ENCODE measurements at places on chromosomes 2 and 18.

- no peak for DNase-seq
Observed at GRCh38 chr2:124692707-124693106, 667.6 kb downstream of the CNTNAP5 start.

GRCh38 chr2:196046123-196046917 is 22.3 kb downstream of the DNAH7 start:
- DNase-seq: no peak

DNA sequence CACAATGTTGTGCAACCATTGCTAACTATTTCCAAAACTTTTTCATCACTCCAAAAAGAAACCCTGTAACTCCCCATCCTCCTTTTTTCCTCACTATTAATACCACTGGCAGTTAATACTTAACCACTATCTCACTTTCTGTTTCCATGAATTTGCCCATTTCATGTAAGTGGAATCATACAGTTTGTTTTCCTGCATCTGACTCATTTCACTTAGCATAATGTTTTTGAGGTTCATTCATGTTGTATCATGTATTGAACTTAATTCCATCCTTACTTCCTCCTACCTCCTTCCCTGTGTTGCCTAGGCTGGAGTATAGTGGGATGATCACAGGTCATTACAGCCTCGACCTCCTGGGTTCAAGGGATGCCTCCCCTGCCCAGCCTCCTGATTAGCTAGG is 68.3 kb downstream of the FAM117B start:
- DNase-seq: no peak

GRCh38 chr2:224576088-224576715 is 9.0 kb downstream of the CUL3 start:
- no peak for DNase-seq

GRCh38 chr2:68107475-68107874 is 44.7 kb upstream of the C1D start:
- no peak for DNase-seq

GRCh38 chr18:76456018-76456750 is 38.9 kb downstream of the ZNF516 start:
- no peak for DNase-seq

GRCh38 chr2:85234868-85235267 is 92.9 kb downstream of the TGOLN2 start:
- no peak for DNase-seq

- DNase-seq: no peak
Observed at GRCh38 chr2:45390861-45391260, 220.2 kb downstream of the SRBD1 start.

DNA sequence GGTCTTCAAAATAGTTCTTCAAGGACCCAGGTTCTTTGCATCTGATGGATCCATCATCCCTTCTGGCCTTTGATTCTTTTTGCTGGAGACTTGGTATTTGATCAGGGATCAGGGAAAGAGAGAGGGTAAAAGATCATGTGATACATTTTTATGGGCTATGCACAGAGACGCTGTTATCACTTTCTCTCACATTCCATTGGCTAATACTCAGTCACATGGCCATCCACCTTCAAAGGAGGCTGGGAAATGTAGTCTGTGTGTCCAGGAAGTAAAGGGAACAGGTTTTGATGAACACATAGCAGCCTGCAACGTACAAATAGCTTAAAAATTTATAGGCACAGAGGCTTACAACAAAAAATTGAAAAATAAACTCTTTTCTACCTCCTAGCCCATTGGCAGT is 629.6 kb upstream of the FANCL start:
- no peak for DNase-seq

- DNase-seq: no peak
Observed at GRCh38 chr2:24403168-24403831, 43.0 kb upstream of the ITSN2 start.

DNA sequence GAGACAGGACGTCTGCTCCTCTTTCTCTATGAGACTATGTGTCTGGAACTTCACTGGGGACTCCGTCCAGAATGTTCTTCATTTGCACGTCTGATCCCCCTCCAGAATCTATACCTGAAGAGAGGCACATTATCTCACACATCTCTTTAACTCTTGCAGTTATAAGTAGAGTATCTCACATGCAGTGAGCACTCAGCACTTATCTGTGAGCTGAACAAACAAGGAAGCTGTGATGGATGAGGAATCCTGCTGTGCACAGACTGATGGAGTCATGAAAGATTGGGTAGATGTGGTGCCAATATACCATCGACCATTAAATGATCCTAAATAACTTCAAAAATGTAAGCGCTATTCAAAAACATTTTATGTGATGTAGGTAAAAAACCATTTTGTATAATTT is 888.3 kb upstream of the CELF4 start:
- no peak for DNase-seq

DNA sequence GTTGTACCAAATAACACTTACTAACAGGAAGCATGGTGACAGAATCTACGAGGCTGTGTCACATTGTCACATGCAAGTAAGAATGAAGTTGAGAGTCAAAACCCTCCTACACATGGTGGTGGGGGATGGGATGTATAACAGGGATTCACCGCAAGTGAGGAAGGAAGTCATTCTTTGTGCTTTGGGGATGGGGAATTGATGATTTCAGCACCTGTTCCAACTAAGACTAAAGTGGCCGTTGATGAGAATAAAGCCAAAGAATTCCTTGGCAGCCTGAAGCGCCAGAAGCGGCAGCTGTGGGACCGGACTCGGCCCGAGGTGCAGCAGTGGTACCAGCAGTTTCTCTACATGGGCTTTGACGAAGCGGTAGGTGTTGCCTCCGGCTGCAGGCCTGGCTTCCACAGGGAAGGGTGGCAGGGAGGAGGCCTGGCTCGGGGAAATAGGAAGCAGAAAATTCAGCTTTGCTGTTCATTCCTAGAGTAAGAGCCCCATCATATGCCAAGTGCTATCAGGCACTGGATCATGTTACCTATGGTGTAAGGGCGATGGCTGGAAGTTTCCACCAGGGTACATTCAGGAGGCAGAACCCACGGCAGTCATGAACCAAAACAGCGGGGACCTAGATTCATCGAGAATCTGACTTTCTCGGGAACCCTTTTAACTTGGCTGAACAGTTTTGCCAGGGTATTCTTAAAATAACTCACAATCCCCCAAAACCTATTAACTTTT is 120.3 kb downstream of the UXS1 start:
- no peak for DNase-seq

DNA sequence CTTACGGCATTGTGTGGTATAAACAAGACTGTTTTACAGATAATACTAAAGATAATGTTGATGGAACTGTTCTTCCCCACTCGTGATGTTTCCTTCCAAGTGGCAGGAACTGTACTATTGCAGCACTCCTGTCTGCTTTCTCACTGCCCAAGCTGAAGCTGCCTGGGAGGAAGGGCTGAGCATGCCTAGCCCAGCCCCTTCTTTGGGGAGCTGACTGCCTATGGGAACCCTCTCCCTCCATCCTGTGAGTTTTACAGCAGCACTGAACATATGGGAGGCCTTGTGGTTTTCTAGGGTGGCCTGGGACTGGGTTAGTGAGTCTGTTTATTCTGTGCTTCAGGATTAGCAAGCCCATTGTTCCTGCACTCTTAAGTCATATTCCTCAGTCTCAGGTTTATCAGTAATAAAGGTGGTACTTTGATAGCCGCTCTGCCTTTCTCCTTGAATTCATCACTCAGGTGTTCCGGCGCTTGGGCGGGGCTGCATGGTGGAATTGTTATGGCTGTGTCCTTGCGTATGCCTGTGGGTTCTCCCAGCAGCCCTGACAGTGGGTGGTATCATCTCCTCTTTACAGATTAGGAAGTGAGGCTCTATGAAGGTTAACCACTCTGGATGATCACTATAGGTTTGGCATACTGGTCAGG is 379.7 kb downstream of the PTPRM start:
- no peak for DNase-seq

DNA sequence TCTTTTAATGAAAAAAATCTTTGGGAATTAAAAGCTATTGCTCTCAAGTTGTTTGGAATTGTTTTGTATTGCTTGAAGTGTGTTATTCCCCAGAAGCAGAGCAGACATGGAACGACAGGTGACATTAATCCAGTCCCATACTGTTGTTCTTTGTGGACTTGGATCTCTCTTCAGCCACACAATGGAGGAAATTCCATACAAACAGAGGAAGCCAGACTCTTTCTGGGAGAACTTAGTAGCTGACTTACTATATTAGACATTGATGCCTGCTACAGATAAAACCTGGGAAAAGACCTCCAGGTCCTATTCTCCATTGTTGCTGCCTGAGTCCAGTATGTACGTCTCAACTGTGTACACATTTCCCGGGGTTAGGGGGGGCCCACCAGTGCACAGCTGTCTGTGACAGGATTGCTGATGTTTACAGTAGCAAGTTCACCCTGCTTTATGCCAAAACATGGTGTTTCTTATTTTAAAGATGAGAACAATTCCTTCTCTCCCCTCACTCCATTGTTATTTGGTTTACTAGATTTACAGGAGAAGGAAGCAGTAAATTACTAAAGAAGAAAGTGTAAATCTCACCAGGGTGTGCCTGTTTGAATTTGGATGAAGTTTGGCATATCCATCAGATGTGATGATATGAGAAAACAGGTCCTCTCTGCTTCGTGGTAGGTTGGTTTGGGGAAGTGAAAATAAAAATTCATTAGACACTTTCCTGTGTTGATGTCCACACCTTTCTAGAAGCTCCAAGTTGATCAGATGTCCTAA is 142.4 kb upstream of the RBBP8 start:
- no peak for DNase-seq

- DNase-seq: no peak
Observed at GRCh38 chr2:155872396-155872795, 460.1 kb downstream of the NR4A2 start.

- no peak for DNase-seq
Observed at GRCh38 chr18:41058351-41059125, 896.5 kb upstream of the PIK3C3 start.

DNA sequence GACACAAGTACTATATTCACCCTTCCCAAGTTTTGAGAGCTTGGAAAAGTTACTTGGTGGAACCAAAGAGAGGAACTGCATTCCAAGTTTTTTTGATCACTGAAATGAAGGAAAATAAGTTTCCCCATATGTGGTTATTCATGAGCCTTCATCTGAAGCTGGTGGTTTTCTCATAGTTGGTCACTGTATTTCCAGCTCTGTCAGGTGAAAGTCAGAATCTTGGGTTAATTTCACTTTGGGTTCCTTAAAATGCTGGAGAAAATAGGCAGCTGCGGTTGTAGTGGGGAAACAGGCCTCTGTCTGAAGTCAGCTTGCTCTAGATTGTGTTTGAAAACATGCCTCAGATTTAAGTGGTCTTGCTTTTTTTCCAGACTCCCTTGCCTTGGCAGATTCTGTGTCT is 200.5 kb downstream of the HRH4 start:
- no peak for DNase-seq

DNA sequence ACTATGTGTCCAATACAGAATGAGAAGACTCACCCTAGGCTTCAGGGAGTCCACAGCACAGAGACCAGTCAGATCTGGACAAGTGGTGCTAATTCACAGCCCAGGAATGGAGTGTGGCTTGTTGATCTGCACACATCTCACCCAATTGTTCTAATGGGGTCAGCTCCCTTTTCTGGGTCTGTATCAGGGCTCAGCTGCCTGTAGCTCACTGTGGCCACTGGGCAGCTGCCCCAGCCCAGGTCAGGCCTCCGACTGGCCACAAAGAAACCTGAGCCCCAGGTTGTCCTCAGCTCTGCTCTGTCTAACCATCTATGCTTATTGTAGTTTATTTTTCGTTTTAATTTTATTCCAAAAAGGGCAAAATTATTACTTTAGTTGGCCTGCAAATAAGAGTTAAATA is 202.3 kb upstream of the RAB6C start:
- DNase-seq: no peak

- no peak for DNase-seq
Observed at GRCh38 chr2:105087273-105087672, 49.4 kb downstream of the MRPS9 start.

DNA sequence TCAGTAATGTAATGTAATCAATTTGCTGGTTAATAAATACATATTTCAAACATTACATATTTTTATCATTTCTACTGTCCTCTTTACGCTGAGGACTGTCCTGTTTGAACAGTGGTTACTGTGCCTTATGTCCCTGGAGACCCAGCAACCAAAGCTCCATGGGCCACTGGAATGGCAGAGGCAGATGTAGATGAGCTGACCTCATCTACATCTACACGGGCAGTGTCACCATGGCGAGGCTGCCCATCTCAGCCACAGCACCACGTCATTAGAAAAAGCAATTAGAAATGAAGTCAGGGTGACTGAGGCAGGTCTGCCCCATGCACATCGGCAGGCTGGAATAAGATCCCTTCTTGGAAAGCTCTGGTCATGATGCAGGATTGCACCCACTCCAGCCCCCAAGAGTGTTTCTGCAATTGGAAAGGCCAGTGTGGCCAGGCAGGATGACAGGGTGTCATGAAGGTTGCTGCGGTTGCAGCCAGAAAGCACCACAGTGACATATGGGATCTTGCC is 237.5 kb downstream of the NDUFA10 start:
- no peak for DNase-seq
